ENCODE measurements at places on chromosomes 2 and 18.

- no peak for DNase-seq
These were observed 44.3 kb downstream of the CACNB4 start for GRCh38 chr2:152054593-152054992.

DNA sequence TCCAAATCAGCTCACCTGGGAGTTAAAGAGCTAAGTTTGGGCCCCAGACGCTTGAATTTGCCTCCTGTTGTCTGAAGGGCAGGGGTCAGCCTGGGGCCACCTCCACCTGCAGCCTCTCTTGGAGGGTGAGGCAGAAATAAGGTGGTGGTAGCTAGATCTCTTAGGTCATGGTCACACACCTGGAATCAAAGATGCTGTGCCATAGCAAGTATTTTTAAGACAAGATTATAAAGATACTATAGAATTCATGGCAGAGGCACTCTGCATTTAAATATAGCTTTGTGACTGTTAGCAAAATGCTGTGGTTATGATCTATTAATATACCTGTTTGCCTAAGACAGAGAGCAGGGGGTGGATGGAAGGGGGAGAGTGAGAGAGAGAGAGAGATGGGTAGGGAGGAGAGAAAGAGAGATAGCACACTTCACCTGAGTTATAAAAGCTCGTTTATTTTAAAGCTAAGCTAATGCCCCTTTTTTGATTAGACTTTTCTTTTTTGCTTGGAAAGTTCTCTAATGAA, 242.7 kb downstream of the TMEM182 start:
- no peak for DNase-seq

DNA sequence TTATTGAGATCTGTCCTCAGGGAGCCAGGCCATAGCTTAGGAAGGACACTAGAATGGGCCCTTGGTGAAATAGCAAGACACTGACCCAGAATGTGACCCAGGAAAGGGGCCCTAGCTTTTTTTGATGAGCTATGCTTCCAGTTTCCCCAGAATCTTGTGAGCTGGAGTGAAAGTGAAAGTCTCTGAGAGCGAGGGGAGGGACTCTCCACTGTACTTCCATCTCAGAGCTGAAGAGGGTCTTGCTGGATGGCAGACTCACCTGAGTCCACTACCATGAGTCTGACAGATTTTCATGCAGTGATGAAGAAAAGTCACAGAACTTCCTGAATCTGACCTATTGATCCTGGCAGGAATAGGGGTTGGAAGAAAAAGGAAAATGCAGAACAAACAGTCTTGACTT, 3.1 kb downstream of the ARHGAP25 start:
- no peak for DNase-seq

DNA sequence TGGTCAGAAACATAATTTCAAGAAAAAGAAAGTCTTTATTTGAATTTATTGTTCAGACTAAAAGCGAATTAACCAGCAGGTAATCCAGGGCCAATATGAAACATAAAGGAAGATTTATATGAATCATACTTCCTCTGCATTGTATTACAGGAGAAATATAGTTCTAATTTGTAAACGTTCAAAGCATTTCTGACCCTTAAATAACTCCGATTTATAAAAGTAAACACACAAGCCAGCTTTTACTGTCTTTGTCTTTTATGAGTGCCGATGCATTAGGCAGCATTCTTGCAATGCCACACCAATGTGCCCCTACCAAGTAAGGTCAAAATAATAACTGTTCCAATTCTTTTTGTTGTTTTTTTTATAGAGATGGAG, 118.8 kb upstream of the RBBP8 start:
- DNase-seq = no peak

- no peak for DNase-seq
These were observed 147.3 kb downstream of the IRS1 start for GRCh38 chr2:226652369-226652768.

DNA sequence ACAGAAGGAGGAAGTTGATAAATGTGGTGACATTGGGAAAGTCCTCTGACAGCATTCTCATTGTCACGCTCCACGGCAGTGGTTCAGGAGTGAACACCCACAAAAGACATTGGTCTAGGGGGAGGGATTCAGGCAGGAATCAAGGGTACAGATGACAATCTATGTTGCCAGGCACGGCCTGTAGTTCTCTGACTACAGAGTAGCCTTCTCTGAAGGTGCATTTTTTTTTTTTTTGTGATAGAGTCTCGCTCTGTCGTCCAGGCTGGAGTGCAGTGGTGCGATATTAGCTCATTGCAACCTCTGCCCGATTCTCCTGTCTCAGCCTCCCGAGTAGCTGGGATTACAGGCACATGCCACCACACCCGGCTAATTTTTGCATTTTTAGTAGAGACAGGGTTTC, 7.4 kb upstream of the MOB1A start:
- DNase-seq = no peak

GRCh38 chr2:116545286-116546068, 1269.0 kb upstream of the DDX18 start:
- DNase-seq = no peak

DNA sequence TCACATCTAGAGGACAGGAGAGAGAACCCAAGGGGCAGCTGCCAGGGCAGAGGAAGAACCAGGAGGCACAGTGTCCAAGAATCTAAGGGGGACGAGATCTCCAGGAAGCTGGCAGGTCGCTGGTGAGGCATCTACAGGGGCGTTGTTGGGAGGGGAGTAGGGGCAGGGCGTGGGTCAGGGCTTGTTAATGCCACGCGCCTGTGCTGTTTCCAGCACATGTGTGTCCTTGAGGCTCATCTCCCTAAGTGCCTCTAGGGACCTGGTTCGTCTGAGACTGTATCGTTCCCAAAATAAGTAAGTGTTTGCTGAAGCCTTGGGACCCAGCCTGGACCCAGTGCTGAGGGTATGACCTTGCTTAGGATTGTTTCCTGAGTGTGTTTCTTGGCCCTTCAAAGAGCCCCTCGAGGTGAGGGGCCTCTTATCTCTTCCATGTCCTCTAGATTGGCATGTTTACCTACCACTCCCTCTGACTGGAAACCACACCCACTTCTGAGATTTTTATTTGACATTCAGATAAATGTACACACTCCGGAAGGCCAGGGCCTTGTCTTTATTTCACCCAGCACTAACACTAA, 22.2 kb downstream of the HK2 start:
- no peak for DNase-seq

GRCh38 chr2:232578626-232579025, 28.1 kb downstream of the EIF4E2 start:
- DNase-seq = no peak

DNA sequence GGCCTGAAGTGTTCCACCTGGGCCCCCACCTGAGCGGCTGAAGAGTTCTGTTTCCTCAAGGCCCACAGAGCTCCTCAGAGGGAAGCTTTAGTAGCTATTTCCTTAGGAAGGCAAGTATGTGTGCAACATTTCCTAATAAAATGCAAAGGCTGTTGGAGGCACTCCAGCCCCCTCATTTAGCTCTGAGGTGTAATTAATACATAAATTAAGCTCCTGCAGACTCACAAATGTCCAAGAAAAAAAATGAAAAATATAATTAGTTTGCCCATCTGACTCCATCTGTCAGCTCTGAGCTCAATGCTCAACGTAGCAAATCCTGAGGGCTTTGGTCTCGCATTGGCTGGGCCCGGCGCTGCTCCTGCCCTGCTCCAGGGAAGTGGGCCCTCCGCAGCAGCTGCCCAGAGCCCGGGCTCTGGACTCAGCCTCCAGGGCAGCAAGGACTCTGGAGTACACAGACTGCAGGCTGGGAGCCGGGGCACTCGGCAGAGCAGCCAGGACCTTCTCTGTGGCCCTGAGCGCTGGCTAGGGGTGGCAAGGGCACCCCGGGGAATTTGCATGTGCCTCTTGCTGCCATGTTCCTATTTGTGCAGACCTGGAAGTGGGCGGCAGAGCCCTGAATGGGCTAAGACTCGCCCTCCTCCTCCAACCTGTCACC, 23.4 kb upstream of the C1QL2 start:
- DNase-seq = no peak

- no peak for DNase-seq
These were observed 199.4 kb downstream of the NYAP2 start for GRCh38 chr2:225598897-225599296.

GRCh38 chr18:28256166-28256565, 79.2 kb upstream of the CDH2 start:
- DNase-seq = no peak

DNA sequence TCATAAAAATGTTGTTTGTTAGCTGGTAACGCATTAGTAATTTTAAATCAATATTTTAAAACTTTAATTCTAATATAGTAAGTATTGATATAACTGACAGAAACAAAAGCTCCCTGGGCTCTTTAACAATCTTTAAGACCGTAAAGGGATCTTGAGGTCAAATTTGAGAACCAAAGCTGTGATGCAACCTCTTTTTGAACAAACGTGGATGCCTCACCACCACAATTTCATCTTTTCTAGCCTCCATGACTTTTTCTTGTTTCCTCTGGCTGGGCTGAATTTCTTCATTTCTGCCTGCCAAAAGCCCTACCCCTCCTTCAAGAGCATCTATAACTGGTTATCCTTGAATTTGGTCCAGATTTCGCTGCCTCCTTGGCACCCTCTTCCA, 563 bp upstream of the POLE4 start:
- no peak for DNase-seq

DNA sequence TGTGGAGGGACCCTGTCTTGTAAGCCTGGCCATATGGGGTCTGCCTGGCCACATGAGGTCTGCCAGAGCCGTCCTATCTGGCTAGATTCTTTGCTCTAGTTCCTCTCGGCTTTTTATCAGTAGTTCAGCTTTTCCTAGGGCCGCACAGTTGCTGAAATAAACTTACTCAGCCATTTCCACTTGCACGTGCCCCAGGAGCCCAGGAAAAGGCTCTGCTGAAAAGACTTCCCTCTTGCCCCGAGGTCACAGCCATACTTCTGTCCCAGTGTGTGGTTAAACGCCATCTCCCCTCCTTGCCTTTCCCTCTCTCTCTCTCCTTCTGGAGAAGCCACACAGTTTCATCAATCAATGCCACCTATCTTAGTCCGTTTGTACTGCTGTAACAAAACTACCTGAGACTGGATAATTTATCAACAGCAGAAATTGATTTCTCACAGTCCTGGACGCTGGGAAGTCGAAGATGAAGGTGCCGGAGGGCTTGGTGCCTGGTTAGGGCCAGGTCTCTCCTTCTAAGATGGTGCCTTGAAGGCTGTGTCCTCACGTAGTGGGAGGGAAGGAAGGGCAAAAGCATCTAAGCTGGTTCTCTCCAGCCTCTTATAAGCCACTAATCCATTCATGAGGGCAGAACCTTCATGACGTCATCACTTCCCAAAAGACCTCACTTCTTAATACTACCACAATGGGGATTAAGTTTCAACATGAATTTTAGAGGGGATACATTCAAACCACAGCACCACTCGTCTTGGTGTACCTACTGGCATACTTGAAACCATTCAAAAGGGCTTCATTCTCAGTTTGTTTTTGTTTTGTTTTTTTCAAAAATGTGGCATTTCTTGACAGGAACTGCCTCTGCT, 11.2 kb upstream of the GALM start:
- DNase-seq = no peak

DNA sequence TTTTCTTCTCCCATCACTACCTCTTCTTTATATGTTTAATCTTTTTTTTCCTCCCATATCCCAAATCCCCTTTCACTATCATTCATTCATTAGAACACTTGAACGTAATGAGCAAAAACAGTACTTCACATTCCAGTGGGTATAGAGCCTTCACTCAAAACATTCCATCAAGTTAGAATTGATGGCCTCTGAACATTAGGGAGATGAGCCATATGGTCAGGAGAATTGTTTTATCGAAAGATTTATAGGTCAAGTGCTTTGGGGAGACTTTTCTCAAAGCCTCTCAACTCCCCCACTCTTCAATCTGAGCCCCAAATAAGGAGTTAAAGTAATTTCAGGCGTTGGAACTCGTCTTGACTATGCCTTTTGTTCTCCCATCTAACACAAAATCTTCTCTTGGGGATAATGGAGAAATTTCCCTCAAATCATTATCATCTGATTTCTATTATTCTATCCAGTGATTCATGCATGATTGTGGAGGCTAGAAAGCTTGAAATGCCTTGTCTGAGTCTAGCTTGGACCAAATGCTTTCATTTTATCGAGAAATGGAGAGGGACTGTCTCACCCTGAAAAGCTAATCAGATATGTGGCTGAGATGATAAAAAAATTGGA, 79.2 kb downstream of the KIAA2012 start:
- DNase-seq = no peak

GRCh38 chr2:8752385-8752784, 70.5 kb downstream of the ID2 start:
- DNase-seq = no peak

DNA sequence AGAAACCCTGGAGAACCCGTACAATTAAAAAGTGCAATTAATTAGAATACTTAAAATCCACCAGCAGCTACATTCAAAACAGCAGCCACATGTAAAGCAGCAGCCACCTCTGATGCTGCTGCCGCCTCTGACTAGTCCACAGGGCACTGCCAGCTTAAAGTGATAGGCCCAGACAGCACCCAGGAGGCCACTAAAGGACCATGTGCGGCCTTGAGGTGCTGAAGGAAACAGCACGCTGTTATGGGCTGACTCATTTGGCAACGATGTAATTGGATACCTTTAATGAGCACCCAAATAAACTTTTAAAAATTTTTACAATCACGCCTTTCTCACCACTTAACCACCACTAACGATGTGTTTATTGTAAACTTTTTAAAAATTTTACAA, 209.3 kb upstream of the NCKAP5 start:
- DNase-seq = no peak

GRCh38 chr18:22345718-22346117, 72.0 kb downstream of the CTAGE1 start:
- no peak for DNase-seq

- DNase-seq = no peak
These were observed 93.9 kb downstream of the SH3RF3 start for GRCh38 chr2:109222825-109223471.

All from NCI-H1048 (cell line).